Retina (tissue), 1 donor: ENCODE measurements at places on chromosomes 4 and X.

DNA sequence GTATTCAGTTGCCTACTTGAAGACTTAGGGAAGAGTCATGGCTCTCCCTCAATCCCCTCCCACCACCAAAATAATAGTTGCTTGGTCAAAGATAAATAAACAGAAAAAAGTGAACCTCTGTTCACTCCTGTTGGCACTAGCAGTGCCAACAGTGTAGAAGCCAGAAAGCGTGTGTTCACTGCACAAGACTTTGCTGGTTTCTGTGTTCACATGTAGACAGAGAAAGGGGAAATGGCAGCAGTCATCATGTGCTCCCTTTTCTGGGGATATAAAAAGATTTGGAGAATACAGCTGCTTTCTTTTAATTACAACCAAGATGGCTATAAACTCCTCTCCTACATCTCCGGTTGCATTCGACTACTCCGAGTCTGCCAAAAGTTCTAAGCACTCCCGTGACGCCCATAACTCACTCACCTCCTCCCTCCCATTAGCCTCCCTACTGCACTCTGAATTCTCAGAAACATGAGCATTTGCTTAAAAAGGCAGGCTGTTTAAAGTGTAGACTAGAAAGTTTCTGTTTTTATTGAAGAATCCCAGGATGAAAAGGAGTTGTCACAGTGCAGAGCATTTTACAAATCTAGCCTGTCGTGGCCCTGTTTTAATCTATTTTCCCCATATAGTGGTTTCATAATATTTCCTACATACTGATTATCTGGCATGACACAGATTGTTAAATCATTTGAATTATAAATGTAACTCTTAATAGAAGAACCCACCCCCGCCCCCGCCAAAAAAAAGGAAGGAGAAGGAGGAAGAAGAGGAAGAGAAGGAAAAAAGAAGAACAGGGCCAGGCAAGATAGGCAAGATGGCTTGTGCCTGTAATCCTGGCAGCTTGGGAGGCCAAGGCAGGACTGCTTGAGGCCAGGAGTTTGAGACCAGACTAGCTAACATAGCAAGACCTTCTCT, 16.7 kb downstream of the LGI2 start:
- peak; percentile 16 for DNase-seq

- no peak for DNase-seq
These were observed 23.0 kb upstream of the CPLX1 start for GRCh38 chr4:848803-849477.

- no peak for DNase-seq
These were observed 590.0 kb downstream of the BCOR start for GRCh38 chrX:39507617-39508299.

- DNase-seq = no peak
These were observed 40.1 kb upstream of the GUCY1A1 start for GRCh38 chr4:155626561-155626960.

DNA sequence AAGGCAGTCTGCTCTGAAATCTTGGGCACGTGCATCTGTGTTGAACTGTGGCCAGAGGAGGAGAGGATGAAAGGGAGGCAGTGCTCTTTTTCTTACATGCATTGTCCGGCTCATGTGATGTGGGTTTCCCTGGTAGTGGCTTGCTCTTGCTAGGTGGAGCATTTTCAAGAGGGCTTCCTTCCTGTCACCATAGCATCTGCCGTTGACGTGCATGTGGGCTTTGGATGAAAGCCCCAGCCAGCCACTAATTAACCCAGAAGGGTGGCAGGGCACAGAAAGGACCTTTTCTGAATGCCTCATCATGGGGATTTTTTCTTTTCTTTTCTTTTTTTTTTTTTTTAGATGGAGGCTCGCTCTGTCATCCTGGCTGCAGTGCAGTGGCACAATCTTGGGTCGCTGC, 121.3 kb downstream of the GPR143 start:
- no peak for DNase-seq

- no peak for DNase-seq
These were observed 72.1 kb downstream of the LRP2BP start for GRCh38 chr4:185323606-185324005.
